ENCODE measurements at places on chromosomes 3 and 15. TPM values are rescaled to one million over a fixed set of nuclear protein-coding genes. Genes with fewer than 3 reads are reported as not detected.

GRCh38 chr15:73541479-73541878, 91.7 kb downstream of the NPTN start:
- no peak for DNase-seq

- DNase-seq, result no peak
Measured at GRCh38 chr15:26051761-26052675, 188.9 kb upstream of the ATP10A start.

GRCh38 chr15:28085489-28086174, 13.5 kb downstream of the OCA2 start:
- no peak for DNase-seq

DNA sequence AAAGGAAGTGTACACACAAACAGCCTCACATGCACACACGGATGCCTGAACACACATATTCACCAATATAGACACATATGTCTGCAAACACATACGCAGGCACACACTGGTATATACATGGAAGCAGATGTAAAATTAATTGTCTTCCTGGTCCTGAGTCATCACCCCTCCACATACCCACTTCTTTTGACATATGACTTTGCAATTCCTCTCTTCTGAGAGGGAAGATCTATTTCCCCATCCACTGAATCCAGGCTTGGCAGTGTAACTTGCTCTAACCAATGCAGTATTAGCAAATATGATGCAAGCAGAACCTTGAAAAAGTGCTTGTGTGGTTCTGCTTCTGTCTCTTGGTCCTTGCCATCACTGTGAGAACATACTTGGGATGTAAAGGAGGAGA, 76.8 kb upstream of the HRH1 start:
- DNase-seq, result no peak

- no peak for DNase-seq
Measured at GRCh38 chr3:172323894-172324610, 124.2 kb downstream of the GHSR start.

GRCh38 chr15:74442604-74443003, 8.8 kb upstream of the SEMA7A start:
- DNase-seq, result no peak

DNA sequence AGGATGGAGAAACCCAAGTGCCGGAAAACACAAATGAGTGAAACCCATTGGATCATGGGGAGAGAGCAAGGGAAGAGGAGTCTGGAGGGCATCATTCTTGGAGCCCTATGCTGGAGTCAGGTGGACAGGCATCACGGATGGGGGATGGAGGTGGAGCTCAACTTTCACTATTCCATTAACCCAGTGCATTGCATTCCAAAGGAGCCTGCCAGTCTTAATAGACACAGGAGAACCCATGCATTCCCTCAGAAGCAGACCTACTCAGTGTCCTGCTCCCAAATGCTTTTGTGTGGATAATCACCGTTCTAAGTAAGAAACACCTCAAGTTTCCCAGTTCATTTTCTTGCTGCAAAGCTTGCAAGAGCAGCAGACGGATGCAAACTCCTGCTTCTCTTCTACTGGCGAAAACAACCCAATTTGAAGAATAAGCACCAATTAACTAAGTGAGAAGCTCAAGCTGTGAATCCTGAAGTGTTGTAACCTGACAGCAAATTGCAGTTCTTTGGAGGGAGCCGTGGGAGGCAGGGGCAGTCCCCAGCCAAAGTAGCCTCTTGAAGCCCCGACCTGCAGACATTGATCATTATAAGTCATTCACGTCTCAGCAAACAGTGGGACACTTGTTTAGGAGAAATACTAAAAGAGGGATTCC, 25.3 kb downstream of the SEMA5B start:
- no peak for DNase-seq

DNA sequence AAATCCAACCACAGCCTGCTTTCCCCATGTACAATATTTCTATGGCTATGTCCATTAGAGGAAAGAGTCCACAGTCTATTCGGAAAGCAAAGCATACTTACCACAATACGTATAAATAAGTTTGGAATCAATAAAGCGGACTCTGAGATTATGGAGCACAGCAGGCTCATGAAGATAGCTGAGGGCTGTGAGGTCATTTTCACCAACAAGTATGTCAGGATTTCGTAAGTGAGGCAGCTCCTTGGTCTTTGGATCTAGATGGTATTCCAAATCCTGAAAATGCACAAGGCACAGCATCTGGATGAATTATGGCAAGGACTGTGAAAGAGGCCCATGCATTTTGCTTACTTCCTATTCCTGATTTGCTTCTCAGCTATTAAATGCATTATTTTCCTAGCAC, 100.4 kb downstream of the MYO5A start:
- DNase-seq, result no peak

DNA sequence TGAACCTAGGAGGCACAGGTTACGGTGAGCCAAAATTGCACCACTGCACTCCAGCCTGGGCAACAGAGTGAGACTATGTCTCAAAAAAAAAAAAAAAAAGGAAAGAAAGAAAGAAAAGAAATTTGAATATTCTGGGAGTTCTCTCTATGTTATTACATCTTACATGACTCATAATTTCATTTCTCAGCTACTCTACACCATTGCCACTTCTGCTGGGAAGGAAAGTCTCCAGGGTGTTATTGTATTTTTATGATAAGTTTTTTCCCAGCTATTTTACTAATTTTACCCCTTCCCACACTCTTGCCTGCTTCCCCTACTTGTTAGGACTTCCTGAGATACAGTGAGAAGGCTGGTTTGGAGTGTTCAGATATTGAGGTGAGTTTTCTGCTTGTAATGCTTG, 69.7 kb upstream of the UMPS start:
- no peak for DNase-seq

DNA sequence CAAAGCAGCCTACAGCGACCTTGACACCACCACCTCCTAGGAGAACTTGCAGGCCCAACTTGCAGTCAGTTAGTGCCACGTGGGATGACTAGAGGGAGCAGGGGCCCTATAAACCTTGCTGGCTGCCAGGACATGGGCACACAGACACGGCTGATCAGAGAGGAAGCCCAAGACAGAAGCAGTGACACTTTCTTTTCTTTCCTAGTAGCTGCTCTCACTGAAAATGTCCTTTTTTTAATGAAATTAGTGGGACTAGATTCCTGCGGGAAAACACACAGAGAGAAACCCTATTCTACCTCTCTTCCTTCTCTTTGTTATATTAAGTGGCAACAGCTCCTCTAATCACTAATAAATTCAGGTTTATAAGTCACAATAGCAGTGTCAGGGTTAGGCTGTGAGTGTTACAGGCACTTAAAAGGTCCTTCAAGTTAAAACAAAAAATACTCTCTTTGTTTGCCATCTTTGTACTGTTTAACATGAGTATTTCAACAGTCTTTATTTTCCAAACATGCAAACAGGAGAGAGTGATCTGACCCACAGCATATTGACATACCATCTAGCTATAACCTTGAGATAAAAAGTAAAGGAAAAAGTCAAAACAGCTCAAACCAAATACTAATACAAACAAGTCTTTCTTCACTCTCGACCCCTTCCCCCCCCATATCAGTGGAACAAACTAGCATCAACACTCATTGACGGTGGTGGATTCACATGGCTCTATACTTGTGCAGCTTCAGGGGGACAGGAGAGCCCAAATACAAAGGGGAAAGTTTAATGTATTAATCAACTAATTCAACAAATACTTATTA, 2.1 kb upstream of the TMEM212 start:
- DNase-seq, result no peak

- no peak for DNase-seq
Measured at GRCh38 chr15:33959844-33960548, 8.3 kb upstream of the CHRM5 start.

DNA sequence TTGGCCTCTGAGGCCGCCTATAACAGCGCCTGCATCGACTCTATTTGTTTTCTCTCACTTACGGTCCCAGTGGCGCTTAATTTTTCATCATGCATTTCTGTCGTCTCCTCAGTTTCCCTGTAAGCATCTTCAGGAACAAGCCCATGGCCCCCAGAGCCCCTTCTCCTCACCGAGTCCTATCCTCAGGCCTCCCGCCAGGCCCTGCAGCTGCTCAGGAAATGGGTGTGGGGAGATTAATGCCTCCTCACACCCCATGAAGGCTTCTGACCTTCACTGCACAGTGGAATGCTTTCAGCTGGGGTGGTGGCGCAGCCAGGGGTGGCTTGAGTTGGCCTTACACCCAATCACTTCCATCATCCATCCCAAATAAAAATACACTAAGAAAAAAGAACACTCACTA, 260.4 kb downstream of the FAM43A start:
- DNase-seq, result no peak

NOX5 gene
- total RNA-seq, result not detected

ENTPD3 gene
- total RNA-seq, result not detected
